ENCODE measurements at places on chromosomes 4 and X. TPM values are rescaled to one million over a fixed set of nuclear protein-coding genes. Genes with fewer than 3 reads are reported as not detected.
A peak's percentile ranks its signal among the peaks of the same experiment; 100 is the strongest.

Gene MAP9
- total RNA-seq = 2.7 TPM

Gene TEX11
- not detected for total RNA-seq

Gene EOLA2
- total RNA-seq = 45.0 TPM

Gene AKAP17A
- 88.5 TPM for total RNA-seq

Gene ZNF732
- total RNA-seq = not detected

- H3K27ac ChIP-seq = no peak overlapping the region
- H3K36me3 ChIP-seq = no peaks in the 10 kb centered on the region
- peaks cover 1% of the 10 kb centered on the region for H3K4me1 ChIP-seq
- H3K4me3 ChIP-seq = no peak overlapping the region
These were observed 10.6 kb upstream of the PYURF start for GRCh38 chr4:88533937-88534750.

DNA sequence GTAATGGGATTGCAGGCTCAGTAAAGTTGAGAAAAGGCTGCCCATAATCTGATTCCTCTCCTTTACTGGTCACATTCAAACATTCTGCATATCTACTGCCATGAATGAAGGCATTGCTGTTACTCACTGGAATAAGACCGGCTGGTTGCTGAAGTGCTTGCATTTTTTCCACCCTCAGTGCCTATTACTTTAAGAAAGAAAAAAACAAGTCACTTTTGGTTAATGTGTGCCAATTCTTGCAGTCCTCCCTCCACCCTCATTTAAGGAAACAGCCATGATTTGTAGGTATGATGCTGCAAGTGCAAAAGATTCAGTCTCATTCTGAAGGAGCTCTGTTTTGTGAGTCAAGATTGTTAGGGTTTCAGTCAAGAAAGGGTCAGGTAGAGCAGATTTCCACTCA is 94.9 kb downstream of the EMCN start:
- H3K36me3 ChIP-seq = no peaks in the 10 kb centered on the region
- no peak overlapping the region for H3K27ac ChIP-seq
- no peak overlapping the region for H3K4me3 ChIP-seq
- DNase-seq = no peak
- H3K27me3 ChIP-seq = peaks cover 13% of the 10 kb centered on the region
- no peaks in the 10 kb centered on the region for H3K4me1 ChIP-seq

GRCh38 chr4:3339577-3339976 is 46.8 kb downstream of the RGS12 start:
- peaks cover 4% of the 10 kb centered on the region for H3K27me3 ChIP-seq
- H3K27ac ChIP-seq = no peak overlapping the region
- no peak overlapping the region for H3K4me3 ChIP-seq
- peaks cover 2% of the 10 kb centered on the region for H3K4me1 ChIP-seq
- no peak for DNase-seq

GRCh38 chr4:79651456-79651855 is 243.4 kb upstream of the GK2 start:
- H3K36me3 ChIP-seq = no peaks in the 10 kb centered on the region
- no peak for DNase-seq
- H3K27ac ChIP-seq = no peak overlapping the region
- H3K27me3 ChIP-seq = no peaks in the 10 kb centered on the region

GRCh38 chr4:158818560-158819140 is 49.8 kb downstream of the FNIP2 start:
- no peaks in the 10 kb centered on the region for H3K36me3 ChIP-seq
- DNase-seq = no peak
- no peak overlapping the region for H3K4me3 ChIP-seq
- no peaks in the 10 kb centered on the region for H3K27me3 ChIP-seq

DNA sequence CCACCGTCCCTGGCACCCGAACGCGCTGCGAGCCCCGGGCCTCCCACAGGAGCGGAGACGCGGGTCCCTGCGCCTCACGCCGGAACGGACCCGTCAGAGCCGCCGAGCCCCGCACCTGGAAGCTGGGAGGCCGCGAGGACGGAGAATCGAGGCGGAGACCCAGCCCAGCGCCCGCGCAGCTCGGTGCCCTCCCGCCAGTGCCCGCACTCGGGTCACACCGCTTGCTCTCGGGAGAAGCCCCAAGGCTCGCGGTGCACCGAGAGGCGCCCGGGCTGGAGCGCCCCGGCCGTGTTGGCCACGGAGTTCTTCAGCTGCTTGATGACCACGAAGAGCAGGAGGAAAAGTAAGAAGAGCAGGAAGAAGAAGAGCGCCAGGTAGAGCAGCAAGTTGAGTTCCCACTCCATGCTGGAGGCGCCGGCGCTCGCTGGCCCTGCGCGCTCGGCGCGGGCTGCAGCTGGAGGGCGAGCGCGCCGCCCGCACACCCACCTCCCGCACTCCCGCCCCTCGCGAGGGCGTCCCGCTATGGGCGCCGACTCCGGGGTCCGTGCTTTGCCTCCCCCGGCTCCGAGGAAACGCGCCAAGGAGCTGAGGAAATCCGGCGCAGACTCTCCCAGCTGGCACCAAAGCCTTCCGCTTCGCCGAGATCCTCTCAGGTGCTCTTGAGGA is at the start of gene SMIM43:
TSS of gene SMIM43 (minus strand) at position 463 of the 666 bp plus-strand sequence. CDS start at position 404, 59 bp downstream.
- peak within 1 kb of the TSS; percentile 53 for H3K4me3 ChIP-seq
- H3K36me3 ChIP-seq = no peaks in the 10 kb centered on the region
- peaks cover 8% of the 10 kb centered on the region for H3K4me1 ChIP-seq
- H3K27ac ChIP-seq = no peak within 1 kb of the TSS

DNA sequence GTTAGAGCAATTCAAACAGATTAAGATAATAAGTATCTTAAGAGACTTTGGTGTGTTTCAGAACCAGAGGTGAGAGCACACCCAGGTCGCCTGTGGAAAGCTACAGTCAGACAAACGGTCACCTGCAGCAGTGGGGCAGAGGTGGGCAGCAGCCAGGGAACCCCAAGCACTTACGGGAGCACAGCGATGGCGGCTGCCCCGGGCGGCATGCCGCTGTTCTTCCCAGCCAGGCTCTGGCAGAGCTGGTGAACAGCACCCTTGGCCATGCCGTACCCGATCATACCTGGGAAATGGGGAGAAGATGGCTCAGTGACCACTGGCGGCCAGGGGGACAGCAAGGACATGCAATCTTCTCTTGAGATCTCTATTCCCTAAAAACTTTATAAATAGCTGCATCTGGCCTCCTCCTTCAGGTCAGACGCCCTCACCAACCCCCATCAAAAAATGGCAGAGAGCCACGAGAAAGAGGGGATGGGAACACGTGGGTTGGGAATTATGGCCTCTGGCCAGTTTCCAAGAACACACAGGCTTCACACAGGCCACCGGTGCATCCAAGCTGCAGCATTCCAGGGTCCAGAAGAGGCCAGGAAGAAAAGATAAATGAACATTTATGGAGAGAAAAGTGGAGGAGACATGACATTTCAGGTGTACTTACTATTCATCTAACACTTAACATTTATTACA is 19.7 kb downstream of the QDPR start:
- no peak for DNase-seq
- H3K4me1 ChIP-seq = peaks cover 5% of the 10 kb centered on the region

GRCh38 chrX:34140816-34141215 is 8.7 kb upstream of the FAM47A start:
- H3K27ac ChIP-seq = no peak overlapping the region
- DNase-seq = no peak
- H3K27me3 ChIP-seq = no peaks in the 10 kb centered on the region
- H3K4me1 ChIP-seq = no peaks in the 10 kb centered on the region
- no peaks in the 10 kb centered on the region for H3K36me3 ChIP-seq
- H3K4me3 ChIP-seq = no peak overlapping the region

- H3K27ac ChIP-seq = no peak overlapping the region
- H3K4me1 ChIP-seq = peaks cover 4% of the 10 kb centered on the region
- no peaks in the 10 kb centered on the region for H3K27me3 ChIP-seq
- no peak for DNase-seq
These were observed 66.9 kb upstream of the MMAA start for GRCh38 chr4:145552181-145552822.

GRCh38 chr4:59814402-59815010 is 1385.6 kb upstream of the ADGRL3 start:
- no peak overlapping the region for H3K4me3 ChIP-seq
- no peak overlapping the region for H3K27ac ChIP-seq
- H3K27me3 ChIP-seq = no peaks in the 10 kb centered on the region
- H3K4me1 ChIP-seq = no peaks in the 10 kb centered on the region

DNA sequence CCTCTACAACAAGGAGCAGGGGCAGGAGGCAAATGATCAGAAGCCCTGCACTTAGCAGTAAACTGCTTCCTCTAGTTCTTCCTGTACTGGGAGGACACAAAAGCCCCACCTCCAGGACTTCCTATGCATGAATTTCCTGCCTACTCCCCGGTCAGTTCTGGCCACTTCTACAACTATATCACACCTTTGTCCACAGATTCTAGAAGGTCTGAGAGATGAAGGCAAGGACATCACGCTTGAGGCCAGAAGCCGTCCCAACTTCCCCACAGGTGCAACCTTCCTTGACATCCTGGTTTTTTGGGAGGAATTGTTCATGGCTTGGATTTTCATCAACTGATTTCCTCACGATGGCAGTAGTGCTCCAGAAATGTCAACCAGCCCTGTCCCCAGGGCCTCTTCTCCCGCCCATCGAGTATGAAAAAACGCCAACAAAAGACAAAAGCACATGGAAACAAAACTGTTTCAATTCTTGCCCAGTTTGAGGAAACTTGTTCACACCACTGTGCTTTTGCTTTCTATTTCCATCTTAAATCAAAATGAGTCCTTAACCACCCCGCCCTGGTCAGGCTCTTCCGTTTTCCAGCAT is 206.5 kb upstream of the STK26 start:
- peak overlapping the region; percentile 73 for H3K4me3 ChIP-seq
- peaks cover 8% of the 10 kb centered on the region for H3K36me3 ChIP-seq
- H3K4me1 ChIP-seq = peaks cover 46% of the 10 kb centered on the region
- peak; percentile 78 for DNase-seq

GRCh38 chr4:11328401-11328800 is 100.3 kb downstream of the HS3ST1 start:
- DNase-seq = no peak
- no peak overlapping the region for H3K27ac ChIP-seq
- no peaks in the 10 kb centered on the region for H3K27me3 ChIP-seq
- no peaks in the 10 kb centered on the region for H3K36me3 ChIP-seq
- no peak overlapping the region for H3K4me3 ChIP-seq

DNA sequence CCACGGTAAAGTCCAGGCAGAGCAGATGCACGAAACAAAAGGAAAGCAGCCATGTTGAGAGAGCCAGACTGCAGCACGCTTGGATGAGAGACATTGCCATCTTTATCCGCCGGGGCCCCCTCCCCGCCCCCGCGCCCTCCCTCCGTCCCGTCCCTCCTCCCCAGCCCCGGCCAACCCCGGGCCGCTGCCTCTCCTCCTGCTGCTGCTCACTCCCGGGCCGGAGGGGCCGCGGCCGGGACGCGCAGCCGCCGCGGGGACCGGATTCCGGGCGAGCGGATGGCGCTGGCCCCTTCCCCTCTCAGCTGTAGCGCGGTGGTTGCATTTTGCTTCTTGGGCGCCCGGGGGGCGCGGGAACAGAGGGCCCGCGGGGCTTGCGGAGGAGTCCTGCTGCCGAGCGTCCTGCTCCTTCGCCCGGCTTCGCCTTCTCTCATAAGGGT is 542 bp downstream of the RNF150 start:
- peaks cover 72% of the 10 kb centered on the region for H3K27me3 ChIP-seq

- no peak overlapping the region for H3K4me3 ChIP-seq
- DNase-seq = no peak
- no peaks in the 10 kb centered on the region for H3K36me3 ChIP-seq
- H3K4me1 ChIP-seq = no peaks in the 10 kb centered on the region
These were observed 12.2 kb upstream of the CLGN start for GRCh38 chr4:140439644-140440142.

DNA sequence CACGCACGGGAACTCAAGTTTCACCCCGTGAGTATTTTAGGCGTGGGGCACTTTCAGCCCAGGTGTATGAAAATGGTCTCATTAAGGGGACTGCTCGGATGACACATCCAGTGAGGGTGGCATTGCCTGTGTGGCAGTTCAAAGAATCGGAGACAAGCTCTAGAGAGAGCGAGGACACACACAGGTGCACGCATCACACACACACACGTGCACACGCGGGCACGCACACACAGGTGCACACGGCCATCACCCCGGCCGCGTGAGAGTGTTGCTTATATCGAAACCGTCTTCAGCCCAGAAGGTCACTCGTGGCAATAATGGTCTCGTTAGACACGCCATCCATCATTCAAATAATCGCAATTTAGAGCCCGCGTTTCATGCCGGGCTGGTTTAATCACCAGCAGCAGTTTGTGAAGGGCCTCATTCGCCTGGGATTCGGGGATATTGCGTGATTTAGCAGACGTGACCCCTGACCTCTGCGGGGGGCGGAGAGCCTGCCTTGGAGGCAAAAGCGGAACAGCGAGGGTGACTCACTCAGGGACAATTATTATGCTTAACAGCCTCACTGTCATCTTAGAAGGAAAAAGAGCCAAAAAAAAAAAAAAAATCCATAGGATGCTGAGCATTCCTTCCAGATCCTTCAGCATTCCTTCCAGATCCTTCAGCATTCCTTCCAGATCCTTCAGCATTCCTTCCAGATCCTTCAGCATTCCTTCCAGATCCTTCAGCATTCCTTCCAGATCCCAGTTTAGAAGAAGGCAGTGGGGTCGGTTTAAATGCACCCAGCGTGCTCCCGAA is 89.4 kb upstream of the PPP2R3B start:
- no peak for DNase-seq
- no peaks in the 10 kb centered on the region for H3K4me1 ChIP-seq
- no peak overlapping the region for H3K4me3 ChIP-seq
- H3K27ac ChIP-seq = no peak overlapping the region
- no peaks in the 10 kb centered on the region for H3K27me3 ChIP-seq

- H3K27ac ChIP-seq = no peak overlapping the region
- H3K4me1 ChIP-seq = peaks cover 52% of the 10 kb centered on the region
- no peak for DNase-seq
- H3K36me3 ChIP-seq = no peaks in the 10 kb centered on the region
- H3K27me3 ChIP-seq = no peaks in the 10 kb centered on the region
- H3K4me3 ChIP-seq = no peak overlapping the region
These were observed 3.6 kb upstream of the SLC9A6 start for GRCh38 chrX:135981668-135982067.

- H3K4me1 ChIP-seq = no peaks in the 10 kb centered on the region
- H3K27me3 ChIP-seq = peaks cover 12% of the 10 kb centered on the region
- H3K27ac ChIP-seq = no peak overlapping the region
- no peak for DNase-seq
These were observed 10.0 kb downstream of the TREX2 start for GRCh38 chrX:153435845-153436244.

DNA sequence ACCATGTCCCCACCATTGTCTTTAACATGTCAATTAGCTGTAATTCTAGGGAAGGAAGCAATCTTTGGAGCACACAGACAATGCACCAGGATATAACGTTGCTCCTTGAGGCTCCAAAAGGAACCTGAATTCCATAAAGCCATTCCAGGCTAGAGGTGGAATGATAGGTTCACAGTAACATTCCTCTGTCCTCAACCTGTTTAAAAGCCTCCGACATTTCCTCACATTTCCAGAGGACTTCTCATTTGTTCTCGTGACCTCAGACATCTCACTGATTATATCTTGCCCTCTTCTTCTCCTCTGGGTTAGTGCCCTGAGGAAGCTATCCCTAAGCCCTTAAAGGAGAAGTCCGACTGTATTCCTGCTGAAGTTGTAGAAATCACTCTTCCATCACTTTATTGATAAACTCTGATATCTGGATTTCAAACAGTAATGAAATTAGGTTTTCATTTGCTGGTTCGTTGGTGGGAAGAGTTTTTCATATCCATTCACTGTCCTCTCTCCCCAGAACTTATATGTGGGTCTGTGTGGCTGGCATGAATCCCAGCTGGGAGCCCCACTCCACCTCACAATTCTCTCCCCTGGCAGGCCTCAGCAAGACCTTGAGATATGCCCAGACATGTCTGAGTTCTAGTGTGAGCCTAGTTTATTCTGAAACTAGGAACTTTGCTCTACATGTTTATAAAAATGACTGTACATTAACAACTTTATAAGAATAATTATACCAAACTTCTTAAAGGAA is 44.2 kb upstream of the PRSS12 start:
- H3K4me3 ChIP-seq = no peak overlapping the region
- H3K27ac ChIP-seq = no peak overlapping the region
- DNase-seq = no peak
- H3K36me3 ChIP-seq = no peaks in the 10 kb centered on the region
- H3K27me3 ChIP-seq = peaks cover 15% of the 10 kb centered on the region

Measured in activated CD4-positive, alpha-beta memory T cell treated with anti-CD3 and anti-CD28 coated beads, Interleukin-2, amount 10 ng/mL, durations not matched to agents 7 days and 5 days (primary cell).